ENCODE measurements at places on chromosomes 1 and 21.

GRCh38 chr1:236282425-236282716, 613 bp upstream of the ERO1B start:
- peak; percentile 2 for DNase-seq

DNA sequence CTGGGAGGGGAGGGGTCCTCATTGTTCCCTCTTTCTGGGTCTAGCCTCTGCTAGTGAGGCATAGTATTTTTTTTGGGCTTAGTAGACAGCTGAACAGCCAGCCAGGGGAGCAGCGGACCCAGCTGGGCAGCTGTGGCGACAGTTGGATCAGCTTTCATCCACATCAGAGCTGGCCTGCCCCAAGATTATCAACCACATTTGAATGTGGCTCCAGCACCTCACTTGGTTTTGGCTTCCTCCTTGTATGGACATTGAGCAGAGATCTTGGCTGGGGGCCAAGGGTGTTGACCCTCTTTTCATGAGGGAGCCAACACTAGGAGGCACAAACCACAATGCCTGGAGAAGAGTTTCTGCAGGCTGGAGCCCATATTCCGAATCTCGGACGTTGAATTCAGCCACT, 25.0 kb downstream of the WNT4 start:
- no peak for DNase-seq

DNA sequence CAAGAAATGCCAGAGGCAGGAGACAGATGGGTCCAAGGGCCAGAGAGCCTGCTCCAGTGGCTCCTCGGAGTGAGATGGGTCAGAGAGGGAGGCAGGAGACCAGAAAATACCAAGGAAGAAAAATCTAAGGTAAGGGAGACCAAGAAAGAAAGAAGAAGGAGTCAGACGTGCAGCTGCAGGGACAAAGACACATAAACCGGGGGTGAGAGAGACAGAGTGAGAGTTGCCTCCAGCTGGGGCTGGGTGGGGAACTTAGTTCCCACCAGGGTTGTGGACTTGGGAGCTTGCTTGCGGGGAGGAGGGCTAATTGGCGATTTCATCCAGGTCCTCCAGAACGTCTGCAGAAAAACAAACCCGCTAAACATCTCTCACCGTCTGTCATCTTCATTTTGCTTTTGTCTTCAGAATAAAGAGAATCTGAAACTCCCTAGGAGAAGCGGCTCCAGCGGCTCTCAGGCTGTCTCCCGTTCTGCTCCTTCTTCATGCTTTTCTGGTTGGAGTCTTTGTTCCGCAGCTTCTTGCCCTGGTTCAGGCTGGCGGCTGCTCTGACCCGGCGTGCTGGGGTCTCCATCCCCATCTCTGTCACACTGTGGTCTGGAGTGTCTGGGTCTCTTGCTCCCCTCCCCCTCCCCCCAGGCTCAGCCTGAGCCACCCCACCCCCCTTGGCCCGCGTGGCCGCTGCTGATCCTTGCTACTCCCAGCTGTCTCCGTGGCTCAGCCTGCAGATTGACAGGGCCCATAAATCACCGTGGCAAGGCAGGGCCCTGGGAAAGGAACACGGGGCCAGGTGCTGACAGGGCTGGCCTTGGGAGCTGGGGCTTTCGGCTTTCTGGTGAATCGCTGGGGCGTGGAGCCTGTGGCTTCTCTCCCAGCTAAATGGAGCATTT, 66.6 kb downstream of the UBIAD1 start:
- no peak for DNase-seq

DNA sequence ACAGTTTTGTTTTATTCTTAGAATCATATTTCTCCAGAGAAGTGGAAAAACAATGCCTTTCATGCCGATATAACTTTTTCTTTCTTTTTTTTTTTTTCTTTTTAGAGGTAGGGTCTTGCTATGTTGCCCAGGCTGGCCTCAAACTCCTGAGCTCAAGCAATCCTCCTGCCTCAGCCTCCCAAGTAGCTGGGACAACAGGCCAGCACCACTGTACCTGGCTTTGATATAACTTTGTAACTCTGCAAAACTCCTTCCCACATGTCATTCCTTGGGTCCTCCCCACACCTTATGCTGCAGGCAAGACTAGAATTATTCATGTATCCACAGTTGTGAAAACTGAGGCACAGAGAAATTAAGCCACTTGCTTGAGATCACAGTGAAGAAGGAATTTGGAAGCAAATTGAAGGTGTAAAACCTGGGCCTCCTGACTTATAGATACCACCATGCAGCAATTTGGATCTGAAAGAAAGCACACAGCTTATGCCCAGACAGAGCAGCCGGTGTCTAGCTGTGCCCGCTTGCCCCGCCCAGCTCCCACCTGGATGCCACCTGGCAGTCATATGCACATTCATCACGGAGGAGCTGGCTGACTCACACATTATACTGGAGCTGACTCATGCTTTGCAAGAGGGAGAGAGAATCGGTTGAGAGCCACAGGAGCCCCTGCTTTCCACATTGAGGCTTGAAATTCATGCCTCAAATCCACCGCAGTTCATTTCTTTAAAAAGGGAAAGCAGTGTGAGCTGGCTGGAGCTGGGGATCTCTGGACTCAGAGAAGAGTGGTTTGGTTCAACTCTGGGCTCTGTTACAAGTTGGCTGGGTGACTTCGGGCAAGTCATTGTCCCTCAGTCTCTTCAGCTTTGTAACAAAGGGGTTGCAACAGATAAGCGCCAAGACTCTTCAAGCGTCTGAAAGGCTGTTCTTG, 8.3 kb upstream of the SLC2A1 start:
- DNase-seq, result no peak

DNA sequence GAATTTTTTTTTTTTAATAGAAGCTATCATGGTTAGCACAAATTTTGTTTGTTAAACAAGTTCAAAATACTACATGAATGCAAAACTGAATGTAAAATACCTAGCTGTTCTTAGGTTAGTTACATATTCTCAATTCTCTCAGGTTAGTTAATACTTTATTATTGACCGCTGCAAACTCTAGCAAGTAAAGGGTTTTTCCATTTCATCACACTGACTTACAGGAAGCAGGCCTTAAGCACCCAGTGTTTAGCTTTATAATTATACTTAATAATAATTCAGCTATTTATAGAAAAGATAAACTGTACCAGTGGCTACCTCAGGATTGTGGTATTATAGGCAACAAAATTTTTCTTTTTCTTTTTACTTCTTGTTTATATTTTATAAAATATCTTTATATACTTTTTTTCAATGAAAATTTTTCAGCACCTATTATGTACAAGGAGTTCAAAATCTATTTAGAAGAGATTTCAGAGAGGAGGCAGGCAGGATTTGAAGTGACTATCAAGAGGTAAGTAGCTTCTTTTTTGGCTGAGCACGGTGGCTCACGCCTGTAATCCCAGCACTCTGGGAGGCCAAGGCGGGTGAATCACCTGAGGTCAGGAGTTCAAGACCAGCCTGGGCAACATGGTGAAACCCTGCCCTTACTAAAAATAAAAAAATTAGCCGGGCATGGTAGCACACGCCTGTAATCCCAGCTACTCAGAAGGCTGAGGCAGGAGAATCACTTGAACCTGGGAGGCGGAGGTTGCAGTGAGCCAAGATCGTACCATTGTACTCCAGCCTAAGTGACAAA, 17.9 kb downstream of the PLPP3 start:
- DNase-seq, result no peak
